ENCODE measurements at places on chromosomes 16 and 17. TPM values are rescaled to one million over a fixed set of nuclear protein-coding genes. Genes with fewer than 3 reads are reported as not detected.
A peak's percentile ranks its signal among the peaks of the same experiment; 100 is the strongest.

DNA sequence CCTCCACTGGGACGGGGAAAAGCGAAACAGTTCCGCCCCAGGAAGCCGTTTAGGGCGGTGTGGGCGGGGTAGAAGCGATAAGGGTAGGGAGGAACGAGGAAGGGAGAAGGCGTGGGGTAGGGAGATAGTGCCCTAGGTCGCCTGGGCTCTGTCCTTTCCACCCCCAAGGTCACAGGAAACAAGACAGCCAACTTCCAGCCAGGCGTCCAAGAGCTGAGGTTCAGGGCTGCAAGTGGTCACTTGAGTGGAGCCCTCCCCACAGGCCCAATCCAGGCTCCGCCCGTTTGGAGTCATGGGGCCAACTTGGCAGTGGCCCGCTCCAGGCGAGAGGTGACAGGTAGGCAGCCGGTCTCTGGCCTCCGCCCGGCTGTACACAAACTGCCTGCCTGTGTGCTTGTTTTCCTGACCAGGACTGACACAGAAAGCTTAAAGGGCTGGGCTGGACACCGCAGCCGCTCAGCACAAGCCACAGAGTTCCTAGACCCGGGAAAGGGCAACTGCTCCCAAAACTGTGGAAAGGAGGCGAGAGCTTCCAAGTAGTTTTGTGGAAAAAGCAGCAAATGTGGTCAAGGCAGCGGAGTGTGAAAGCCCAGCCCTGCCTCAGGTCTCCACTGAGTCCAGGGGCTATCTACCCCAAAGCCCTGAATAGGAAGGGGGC is at the start of gene RILP:
TSS of gene RILP (minus strand) at position 23 of the 658 bp plus-strand sequence. CDS start 62 bp downstream, outside the sequence.
- peak within 1 kb of the TSS; percentile 63 for H3K4me3 ChIP-seq
- no peaks in the 10 kb centered on the region for H3K27me3 ChIP-seq
- DNase-seq = peak; percentile 56
- H3K36me3 ChIP-seq = peaks cover 32% of the 10 kb centered on the region
- peaks cover 22% of the 10 kb centered on the region for H3K4me1 ChIP-seq

- H3K27me3 ChIP-seq = no peaks in the 10 kb centered on the region
- no peak overlapping the region for H3K4me3 ChIP-seq
- no peaks in the 10 kb centered on the region for H3K4me1 ChIP-seq
- DNase-seq = no peak
These were observed 17.7 kb upstream of the TANC2 start for GRCh38 chr17:62948370-62948769.

DNA sequence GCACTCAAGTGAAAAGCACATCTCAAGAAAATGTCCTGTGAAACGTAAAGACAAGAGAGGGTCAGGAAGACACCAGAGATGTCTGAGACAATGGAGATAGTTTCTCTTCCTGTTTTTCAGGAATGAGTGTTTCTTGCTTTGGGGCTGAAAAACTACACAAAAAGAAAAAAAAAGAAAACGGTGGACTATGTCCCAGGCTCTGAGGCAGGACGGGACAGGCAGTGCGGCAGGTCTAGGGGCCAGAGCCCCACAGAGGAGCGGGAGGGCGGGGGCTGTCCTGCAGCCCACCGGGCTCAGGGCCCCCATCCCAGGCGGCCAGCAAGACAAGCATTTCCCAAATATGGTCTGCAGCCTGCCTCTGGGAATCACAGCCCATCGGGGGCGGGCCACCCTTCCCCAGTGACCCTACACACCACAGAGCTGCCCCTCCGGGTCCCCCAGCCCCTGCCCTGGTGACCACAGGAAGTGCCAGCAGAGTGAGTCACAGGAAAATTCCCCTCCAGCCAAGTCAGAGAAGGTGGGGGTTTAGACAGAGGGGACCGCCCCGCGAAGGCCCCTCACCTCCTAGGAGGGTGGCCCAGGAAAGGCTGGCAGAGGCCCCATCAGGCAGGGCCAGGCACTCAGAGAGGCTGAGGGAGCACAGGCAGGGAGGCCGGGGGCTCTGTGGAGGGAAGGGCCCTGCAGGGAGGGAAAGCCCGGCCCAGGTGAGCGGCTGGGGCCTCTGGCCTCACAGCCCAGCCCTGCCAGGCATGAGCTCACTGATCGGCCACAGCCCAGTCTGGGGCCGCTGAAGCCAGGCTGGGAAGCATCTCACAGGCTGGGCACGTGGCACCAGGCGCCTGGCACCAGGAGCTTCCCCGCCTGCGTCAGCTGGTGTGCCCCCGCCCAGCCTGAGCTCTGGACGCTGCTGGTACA is 6.3 kb downstream of the BCAR1 start:
- H3K36me3 ChIP-seq = no peaks in the 10 kb centered on the region
- H3K4me1 ChIP-seq = peaks cover 33% of the 10 kb centered on the region
- no peak overlapping the region for H3K4me3 ChIP-seq
- peak overlapping the region; percentile 29 for H3K27ac ChIP-seq

- DNase-seq = no peak
- H3K27me3 ChIP-seq = no peaks in the 10 kb centered on the region
- H3K36me3 ChIP-seq = no peaks in the 10 kb centered on the region
- no peak overlapping the region for H3K4me3 ChIP-seq
- peaks cover 22% of the 10 kb centered on the region for H3K4me1 ChIP-seq
- no peak overlapping the region for H3K27ac ChIP-seq
These were observed 86.1 kb downstream of the KCNJ12 start for GRCh38 chr17:21462237-21462636.

DNA sequence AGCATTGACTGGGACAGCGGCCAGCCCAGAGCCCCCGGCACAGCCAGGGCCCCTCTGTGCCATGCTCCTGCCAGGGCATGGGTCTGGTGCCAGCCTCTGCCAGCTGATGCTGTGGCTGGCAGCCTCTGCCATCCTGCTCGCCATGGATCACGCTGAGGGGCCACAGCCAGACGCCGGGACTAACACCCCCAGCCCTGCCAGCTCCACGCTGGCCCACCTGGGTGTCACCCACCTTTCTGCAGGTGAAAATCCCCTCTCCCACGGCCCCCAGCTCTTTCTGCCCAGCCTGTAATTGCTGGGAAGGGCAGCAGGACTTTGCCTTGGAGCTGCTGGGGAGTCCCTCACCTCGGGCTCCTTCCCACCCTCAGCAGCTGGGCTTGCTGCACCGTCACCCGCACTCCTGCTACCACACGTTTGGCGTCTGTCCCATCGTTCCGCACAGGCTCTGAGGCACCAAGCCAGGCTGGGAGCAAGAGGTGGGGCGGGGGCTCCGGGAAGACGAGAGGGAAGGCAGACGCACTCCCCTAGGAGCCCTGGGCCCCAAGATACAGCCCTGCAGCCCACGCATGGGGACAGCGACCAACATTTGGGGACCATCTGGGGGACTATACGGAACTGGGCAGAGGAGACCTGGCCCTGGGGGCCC is 42.0 kb upstream of the ACSF3 start:
- no peak overlapping the region for H3K27ac ChIP-seq
- no peak for DNase-seq
- no peak overlapping the region for H3K4me3 ChIP-seq
- no peaks in the 10 kb centered on the region for H3K36me3 ChIP-seq

DNA sequence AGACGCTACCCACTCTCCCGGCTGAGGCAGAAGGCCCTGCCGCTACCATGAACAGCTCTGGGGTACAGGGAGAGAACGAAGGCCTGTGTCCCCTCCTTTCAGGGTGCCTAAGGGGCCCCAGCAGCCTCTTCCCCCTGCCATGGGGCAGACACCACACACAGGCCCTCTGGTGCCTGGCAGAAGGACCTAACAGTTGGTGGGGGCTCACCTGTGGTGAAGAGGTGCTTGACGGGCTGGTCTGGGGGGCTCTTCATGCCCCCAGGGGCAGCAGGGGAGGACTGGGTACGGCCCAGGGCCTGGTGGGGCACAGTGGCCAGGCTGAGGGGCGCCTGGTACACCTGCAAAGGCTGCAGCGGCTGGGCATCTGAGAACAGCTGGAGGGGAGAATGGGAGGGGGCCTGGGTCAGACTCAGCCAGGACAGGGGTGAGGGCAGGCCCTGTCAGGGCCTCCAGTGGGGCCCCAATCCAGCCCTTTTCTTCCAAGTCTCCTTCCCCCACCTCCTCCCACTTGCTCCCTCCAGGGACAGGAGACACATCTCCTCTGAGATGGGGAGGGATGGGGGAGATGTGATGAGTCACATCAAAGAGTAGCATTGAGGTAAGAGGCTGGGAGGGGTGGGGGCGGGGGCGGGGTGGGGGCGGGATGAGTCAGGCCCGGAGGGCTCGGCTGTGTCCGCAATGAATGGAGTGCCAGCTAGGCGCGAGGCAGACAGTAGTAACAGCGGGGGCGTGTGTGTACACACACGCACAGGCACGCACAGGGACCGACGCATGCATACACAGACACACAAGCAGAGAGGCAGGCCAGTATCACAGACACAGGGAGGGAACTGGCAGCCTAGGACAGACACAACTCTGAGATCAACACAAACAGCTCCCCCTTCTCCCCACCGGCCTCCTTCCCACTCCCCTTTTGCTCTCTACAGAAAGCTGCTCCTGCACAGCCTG is 16.1 kb downstream of the G6PC3 start:
- no peaks in the 10 kb centered on the region for H3K36me3 ChIP-seq
- H3K4me3 ChIP-seq = no peak overlapping the region
- H3K27ac ChIP-seq = no peak overlapping the region

- no peaks in the 10 kb centered on the region for H3K36me3 ChIP-seq
- H3K4me3 ChIP-seq = peak overlapping the region; percentile 35
- peaks cover 27% of the 10 kb centered on the region for H3K4me1 ChIP-seq
- DNase-seq = peak; percentile 87
These were observed 29.7 kb downstream of the DCAKD start for GRCh38 chr17:45021607-45022287.

DNA sequence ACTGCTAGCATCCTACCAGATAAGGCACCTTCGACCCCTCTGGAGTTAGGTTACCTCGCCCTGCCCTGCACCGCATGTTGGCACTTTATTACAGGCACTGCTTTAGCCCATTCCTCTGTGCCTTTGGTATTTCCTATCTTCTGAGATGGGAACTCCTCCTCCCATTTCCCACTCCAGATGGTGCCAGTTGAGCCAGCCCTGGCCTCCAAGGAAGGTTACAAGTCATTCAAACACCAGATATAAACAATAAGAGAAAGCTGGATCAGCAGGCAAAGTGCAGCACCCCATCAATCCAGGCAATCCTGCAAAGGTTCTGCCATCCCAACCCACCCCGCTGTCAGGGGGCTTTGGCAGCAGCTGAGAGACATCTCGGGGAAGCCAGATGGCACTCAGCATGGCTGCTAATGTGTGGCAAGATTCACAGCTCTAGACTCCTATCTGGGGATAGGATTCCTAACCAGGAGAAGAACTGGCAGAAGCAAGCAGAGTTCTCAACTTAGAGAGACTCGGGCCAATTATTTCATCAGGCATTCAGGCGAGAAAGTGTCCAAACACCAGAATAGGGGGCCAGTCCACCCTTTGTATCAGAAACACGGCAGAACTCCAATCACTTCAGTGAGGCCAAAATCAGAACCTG is 113.0 kb downstream of the COPRS start:
- DNase-seq = no peak
- no peak overlapping the region for H3K4me3 ChIP-seq
- no peaks in the 10 kb centered on the region for H3K4me1 ChIP-seq

GRCh38 chr16:48156790-48157209 is 1.0 kb upstream of the ABCC12 start:
- H3K27me3 ChIP-seq = no peaks in the 10 kb centered on the region
- peak; percentile 93 for DNase-seq
- H3K36me3 ChIP-seq = no peaks in the 10 kb centered on the region
- no peak overlapping the region for H3K27ac ChIP-seq
- peaks cover 43% of the 10 kb centered on the region for H3K4me1 ChIP-seq

GRCh38 chr16:10976634-10977033 is 32.3 kb downstream of the CLEC16A start:
- no peaks in the 10 kb centered on the region for H3K27me3 ChIP-seq
- no peaks in the 10 kb centered on the region for H3K36me3 ChIP-seq
- H3K27ac ChIP-seq = no peak overlapping the region
- DNase-seq = no peak

DNA sequence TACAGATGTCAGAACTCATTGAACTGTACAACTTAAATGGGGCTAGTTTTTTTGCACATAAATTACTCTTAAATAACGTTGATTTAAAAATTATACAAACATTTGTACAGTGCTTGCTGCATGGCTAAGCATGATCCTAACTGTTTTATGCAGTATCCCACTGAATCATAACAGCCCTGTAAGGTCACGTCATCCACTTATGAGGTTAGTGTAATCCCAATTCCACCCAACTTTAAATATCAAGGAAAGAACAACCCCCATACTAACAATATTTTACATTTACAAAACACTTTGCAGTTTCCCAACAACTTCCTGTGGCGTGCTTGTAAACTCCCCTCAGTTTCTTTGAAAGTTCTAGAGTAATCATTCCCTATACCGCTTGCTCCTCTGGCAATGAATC is 190.1 kb upstream of the SALL1 start:
- no peaks in the 10 kb centered on the region for H3K4me1 ChIP-seq
- H3K27me3 ChIP-seq = no peaks in the 10 kb centered on the region
- H3K36me3 ChIP-seq = no peaks in the 10 kb centered on the region

DNA sequence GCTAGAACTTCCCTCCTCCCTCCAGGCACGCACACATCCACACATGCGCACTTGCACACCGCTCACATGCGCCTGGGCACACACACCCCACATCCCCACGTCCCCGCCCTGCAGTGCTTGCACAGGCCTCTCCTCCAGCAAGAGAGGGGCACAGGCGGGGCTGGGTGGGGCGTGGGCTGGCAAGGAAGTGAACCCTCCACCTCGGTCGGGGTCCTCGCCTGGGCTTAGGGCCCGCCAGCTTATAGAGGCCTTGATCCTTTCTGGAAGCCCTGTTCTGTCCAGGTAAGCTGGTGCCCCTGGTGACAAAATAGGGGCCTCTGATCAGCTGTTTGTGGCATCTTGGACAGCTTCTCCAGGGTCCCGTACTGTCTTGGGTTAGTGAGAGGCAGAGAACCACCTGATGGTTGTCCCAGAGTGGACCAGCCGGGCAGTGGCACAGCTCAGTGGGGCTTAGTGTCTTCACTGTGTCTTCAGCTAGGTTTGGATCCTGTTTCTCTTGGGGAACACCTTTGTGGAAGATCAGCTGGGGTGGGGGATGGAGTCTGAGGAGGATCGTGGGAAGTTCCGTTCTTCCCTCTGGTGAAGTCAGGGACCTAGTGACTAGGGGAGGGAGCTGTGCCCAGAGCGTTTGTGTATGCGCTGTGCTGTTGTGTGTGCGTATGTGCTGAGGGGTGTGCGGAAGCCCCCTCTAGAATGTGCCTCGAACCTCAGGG is 12.1 kb downstream of the TBX4 start:
- H3K27ac ChIP-seq = no peak overlapping the region
- no peak for DNase-seq
- H3K36me3 ChIP-seq = no peaks in the 10 kb centered on the region

GRCh38 chr16:77434530-77435271 is at the start of gene ADAMTS18:
Gene ADAMTS18, minus strand, starts transcription at chr16:77435034. Its CDS starts 339 bp downstream, at chr16:77434695.
- no peaks in the 10 kb centered on the region for H3K4me1 ChIP-seq
- no peak within 1 kb of the TSS for H3K4me3 ChIP-seq
- no peak for DNase-seq
- no peaks in the 10 kb centered on the region for H3K36me3 ChIP-seq

GRCh38 chr17:1498869-1499268 is 6.4 kb upstream of the MYO1C start:
- no peaks in the 10 kb centered on the region for H3K36me3 ChIP-seq
- no peak overlapping the region for H3K4me3 ChIP-seq
- no peak overlapping the region for H3K27ac ChIP-seq
- DNase-seq = no peak

Gene ADCY7
- total RNA-seq = 27.5 TPM

Gene GAS7
- 79.9 TPM for total RNA-seq

Gene DNAAF1
- not detected for total RNA-seq

Gene CNGB1
- not detected for total RNA-seq

Gene PIK3R5
- not detected for total RNA-seq

Gene RNPS1
- 158 TPM for total RNA-seq

Gene DLX4
- not detected for total RNA-seq

Gene KCNG4
- not detected for total RNA-seq

Gene KRTAP3-2
- not detected for total RNA-seq

Gene ALOXE3
- not detected for total RNA-seq

Gene KRTAP4-9
- not detected for total RNA-seq

Gene DPEP2
- not detected for total RNA-seq
